RKO (cell line): ENCODE measurements at places on chromosomes 5 and 9.

- DNase-seq = no peak
Measured at GRCh38 chr9:25562101-25562500, 116.1 kb downstream of the TUSC1 start.

DNA sequence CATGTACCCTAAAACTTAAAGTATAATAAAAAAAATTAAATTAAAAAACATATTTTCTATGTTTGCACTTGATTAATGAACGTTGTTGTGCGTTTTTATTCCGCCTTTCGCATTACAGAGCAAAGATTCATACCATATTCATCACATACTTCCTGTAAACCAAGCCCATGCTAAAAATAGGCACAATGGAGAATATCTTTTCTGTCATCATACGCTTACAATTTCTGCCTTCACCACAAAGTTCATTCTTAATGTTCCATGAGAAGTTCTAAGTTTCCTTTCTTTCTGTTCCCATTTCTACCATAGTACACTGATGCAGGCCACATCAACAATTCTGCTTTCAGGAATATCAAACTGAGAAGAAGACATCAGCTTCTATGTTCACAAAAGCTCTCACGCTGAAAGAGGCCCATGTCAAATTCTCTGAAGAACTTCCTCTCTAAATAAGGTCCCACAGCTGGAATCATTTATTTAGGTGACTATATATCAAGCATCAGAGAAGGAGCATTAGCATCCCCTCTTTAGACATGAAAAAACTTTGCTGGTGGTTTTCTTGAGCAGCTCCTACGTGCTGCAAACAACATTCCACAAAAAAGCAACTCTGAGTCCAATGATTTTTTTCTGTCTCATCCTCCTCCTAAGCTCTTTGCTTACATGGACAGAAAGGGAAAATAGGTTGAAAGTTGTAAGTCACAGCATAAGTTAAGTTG is 456.4 kb downstream of the CDH10 start:
- no peak for DNase-seq

GRCh38 chr9:9679433-9679832 is 933.4 kb downstream of the PTPRD start:
- DNase-seq = no peak

- DNase-seq = no peak
Measured at GRCh38 chr5:39543335-39543734, 118.6 kb upstream of the DAB2 start.

DNA sequence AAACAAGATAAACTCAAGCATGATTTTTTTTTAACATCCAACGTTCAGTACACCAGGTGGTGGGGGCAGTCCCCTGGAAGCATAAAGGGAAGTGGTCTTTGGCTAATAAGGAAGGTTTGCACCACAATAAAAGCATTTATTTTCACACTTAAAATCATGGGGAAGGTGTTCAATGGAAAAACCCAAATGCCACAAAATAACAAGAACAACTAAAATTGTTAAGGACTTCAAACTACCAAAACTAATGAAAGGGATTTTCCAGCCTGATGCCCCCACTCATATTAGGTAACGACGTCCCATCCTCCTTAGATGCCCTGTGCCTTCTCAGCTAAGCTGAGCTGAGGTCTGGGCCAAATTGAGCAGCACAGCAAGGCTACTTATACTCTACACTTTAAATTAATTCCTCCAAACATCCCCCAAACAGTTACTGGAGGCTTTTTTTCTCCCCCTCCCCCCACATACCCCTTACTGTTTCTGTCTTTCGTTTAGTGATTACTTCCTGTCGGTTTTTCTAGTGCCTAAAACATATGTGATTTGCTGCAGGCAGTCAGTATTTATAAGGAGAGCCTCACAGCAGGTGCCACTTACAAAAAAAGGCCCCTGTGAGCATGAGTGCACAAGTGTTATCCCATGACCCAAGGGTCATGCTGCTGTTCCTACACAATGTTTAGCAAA is 259.7 kb upstream of the ZNF608 start:
- no peak for DNase-seq

DNA sequence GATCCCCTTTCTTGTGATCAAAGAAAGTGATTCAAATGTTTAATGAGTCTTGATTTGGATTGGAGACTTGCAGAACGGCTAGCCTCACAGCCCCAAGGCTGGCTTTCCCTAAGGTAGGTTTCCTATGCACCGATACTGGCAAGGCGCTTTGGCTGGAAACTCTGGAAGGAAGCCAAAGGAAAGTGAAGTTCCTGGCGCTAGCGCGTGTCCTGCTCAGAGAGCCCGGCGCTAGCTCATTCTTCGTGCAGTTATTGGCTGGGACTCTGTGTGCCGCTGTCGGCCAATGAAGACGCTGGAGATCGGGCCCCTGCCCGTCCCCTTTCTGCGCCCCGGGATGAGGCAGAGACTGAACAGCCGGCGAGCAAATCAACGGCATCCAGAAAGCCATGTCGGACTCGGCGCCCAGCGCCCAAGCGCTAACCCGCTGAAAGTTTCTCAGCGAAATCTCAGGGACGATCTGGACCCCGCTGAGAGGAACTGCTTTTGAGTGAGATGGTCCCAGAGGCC is at the start of gene PCDHGC3:
Gene PCDHGC3 (plus strand): TSS at position 342 of the 507 bp plus-strand sequence. CDS start 151 bp downstream, at position 493.
- no peak for DNase-seq

GRCh38 chr5:117999939-118000549 is 988.3 kb downstream of the DTWD2 start:
- no peak for DNase-seq

GRCh38 chr9:19387317-19387716 is 7.3 kb upstream of the RPS6 start:
- no peak for DNase-seq

DNA sequence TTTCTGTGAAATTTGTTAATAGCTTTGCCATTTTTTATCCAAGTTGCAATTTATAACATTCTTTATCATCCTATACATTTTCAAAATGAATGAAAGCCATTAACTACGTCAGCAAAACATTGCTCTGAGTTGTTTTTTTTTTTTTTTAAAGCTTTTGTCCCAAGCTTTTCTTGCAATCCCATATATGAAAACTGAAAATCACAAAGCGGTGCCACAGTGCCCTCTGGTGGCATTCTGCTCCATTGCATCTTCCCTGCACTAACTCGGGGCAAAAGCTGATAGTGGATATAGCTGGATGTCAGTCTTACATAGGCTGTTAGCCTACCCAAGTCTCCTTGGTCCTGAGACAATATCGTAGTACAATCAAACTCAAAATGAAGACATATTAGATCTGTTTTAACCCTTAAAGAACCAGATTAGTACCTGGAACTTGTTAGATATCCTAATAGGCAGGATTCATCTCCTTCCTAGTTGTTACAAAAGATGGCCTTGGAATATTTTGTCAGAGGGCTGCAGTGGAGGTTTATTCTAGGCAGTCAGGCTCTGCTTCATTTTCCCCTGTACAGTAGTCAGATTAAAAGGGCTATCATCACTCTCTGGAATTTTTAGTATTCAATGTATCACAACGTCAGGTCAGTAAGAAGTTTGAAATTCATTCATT is 669.9 kb downstream of the PTPRD start:
- DNase-seq = peak; percentile 63

DNA sequence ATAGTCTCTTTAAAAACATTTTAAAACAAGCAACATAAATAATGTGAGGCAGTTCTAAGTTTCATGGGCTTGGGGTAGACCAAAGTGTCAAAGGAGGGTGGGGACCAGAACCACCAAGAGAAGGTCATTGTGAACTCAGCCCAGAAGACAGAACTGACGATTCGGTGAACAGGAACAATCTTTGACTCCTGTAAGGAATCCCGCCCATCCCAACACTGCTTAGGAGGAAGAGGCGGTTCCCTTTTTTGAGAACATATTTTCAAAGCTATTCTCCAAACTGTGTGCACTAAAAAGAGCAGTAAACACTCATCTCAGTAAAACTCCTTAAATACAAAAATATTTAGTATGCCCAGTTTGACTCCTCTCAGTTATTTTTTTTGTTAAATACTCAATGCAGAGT is 176.5 kb upstream of the TLE4 start:
- no peak for DNase-seq

GRCh38 chr5:37847978-37848425 is 8.2 kb upstream of the GDNF start:
- no peak for DNase-seq

GRCh38 chr9:38687389-38687842 is 32.5 kb downstream of the FAM240B start:
- DNase-seq = peak; percentile 37

GRCh38 chr9:115250621-115251032 is 132.7 kb upstream of the TNC start:
- peak; percentile 64 for DNase-seq

GRCh38 chr9:70125621-70126263 is 82.1 kb downstream of the MAMDC2 start:
- no peak for DNase-seq

GRCh38 chr9:5452286-5452609 is 1.9 kb downstream of the CD274 start:
- peak; percentile 53 for DNase-seq

DNA sequence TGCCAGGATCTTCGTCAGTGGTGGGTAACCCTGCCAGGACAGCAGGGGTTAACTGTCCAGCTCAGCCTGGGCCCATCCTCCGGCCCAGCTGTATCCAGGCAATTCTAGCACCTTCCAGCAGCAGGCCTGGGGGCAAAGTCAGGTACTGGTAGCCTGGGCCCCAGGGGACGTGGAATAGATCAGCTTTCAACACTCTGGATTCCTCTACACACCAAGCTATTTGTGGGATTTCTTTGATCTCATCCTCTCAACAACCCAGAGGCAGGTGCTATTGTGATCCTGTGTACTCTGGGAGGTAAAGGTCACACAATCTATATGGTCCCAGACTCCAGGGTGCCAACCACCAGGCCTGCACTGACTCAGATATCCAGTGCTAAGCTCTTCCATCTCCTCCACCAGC is 8.7 kb upstream of the SPOUT1 start:
- DNase-seq = no peak

GRCh38 chr5:146644831-146645230 is 128.8 kb upstream of the GPR151 start:
- no peak for DNase-seq

- no peak for DNase-seq
Measured at GRCh38 chr5:127412698-127413097, 104.7 kb upstream of the PRRC1 start.

GRCh38 chr5:137488516-137488915 is 10.6 kb downstream of the SPOCK1 start:
- no peak for DNase-seq

GRCh38 chr5:122412966-122413365 is 100.9 kb downstream of the SNCAIP start:
- DNase-seq = no peak

DNA sequence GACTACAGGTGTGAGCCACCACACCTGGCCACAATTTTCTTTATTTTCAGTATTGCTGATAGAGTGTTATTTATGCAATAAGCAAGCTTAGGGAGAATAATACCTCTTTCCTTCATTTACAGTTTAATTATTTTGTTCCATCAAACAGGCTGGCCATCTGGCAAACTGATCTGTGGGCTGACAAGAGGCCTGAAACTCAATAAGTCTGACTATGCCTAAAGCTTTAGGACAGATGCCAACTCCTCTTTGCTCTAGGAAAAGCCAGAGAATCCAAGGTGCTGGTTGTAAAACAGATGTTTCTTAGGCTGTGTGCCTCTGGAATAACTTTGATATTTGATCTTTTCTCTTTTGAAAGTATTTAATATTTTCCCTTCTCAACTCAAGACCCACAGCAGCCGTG is 98.4 kb downstream of the TARS1 start:
- DNase-seq = no peak

DNA sequence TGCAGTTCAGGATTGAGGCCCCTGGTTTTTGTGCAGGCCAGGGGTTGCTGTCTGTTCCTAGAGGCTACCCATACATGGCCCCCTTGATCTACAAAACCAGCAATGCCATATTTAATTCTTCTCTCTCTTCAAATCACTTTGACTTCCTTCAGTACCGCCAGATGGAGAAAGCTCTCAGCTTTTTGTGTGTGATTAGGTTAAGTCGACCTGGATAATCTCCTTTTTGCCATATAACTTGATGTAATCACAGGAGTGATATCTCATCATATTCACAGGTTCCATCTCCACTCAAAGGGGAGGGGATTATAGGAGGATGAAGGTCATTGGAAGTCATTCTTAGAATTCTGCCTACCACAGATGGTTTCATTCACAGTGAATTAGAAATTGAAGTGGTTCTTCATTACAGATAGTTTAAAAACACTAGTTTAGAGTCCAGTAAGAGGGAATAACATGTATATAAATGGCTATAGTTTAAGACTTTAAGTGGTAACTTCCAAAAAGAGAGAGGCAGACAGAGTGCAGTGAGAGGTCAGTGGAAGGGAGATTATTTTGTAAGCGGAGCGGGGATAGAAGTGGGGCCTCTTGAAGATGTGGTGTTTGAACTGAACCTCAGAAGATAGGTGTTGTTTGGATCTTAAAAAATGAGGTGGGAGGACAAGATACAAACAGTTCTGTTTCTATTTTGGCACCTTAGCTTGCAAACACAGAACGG is 85.9 kb downstream of the GALNT10 start:
- no peak for DNase-seq
